GM12864 (cell line): ENCODE measurements at places on chromosomes 3 and 15.

DNA sequence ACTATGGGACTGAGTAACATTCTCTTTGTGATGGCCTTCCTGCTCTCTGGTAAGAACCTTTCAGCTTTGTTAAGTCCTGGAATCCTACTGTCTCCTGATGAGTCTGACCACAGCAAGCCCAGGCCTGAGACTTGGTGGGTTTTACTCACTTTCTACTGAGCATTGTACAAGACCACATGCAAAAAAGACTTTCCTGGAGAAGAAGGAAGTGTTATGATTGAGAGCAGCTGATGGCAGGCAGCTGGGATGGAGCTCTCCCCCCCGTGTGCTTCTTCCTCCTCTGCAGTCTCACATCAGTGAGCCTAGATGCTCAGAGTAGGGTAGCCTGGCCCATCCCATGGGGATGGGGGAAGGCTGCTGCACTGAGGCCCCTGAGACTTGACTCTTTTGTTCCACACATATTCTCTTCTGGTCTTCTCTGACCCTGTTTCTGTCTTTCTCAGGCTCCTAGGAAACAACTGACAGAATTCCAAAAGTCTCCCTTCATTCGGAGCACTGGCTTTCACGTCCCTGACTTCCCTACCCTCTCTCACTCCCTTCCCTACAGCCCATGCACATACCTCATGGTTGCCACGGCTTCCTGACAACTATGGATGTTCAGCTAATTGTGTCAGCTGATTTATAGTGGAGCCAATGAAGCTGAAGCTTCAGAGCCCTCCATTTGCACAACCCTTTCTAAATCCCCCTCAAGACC, 36.6 kb downstream of the CD86 start:
- DNase-seq = no peak

GRCh38 chr3:121724130-121724529, 25.4 kb downstream of the GOLGB1 start:
- DNase-seq = peak; percentile 67

DNA sequence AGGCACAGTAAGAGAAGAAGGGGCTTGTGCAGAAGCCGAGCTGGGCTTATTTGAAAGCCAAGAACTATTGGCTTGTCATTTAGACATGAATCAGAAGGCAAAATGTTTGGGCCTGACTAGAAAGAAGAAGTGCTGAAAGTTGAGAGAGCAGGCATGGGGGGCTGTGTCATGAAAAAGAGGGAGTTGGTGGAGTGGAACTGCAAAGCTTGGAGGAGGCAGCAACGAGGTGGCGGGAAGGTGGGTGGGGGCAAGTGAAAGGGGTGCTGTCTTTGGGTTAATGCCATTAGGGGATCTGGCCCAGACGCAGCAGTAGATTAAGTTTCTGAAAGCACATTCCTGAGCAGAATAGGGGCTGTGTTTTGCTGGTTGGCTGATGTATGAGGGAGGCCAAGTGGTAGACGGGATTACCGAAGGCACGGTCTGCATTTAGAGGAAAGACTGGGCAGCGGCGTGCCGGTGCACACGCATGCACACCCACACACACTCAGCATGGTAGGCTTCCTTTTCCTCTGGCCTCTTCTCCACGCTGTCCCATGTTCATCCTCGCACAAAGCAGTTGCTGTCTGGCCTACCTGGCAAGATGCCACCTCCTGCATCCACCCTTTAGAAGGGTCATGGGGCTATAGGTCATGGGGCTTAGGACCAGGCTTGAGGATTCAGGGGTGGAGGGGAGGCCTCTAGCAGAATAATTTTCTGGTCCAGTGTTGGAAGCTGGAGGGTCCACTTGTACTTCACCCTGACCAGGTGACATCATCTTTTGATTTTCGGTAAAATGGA, 43.0 kb downstream of the BOC start:
- no peak for DNase-seq

DNA sequence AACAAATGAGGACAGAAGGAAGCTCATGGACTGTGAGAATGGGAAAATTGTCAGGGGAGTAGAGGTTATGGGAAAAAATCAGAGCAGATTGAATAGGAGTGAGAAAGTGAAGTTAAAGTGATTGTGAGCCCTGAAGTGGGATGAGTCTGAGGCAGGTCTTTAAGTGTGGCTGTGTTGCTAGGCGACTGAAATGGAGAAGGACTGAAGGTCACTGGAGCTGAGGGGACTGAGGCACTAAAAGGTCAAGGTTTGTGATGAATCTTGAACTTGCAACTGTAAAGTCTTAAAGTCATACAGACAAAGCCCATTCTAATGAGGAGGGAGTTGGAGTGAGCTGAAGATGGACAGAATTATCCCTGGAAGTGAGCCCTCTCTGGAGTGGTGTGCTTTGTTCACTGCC, 518.9 kb downstream of the TUSC7 start:
- no peak for DNase-seq

GRCh38 chr15:64426845-64427465, 33.4 kb upstream of the ZNF609 start:
- DNase-seq = no peak

DNA sequence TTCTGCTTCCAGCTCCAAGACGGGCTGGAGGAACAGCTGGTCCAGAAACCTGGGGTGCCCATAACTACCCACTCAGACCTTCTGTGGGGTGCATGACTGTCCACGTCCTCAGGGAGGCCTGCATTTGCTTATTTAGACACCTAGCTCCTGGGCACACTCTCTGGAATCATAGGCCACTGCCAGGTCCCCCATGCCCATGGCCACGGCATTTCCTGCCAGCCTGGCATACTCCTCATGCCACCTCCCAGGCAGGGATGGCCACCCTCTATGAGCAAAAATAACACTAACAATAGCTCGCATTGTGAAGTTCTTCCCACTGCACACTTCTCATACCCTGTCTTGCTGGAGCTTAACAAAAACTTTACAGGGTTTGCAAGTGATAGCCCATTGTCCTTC, 166.9 kb upstream of the TPM1 start:
- DNase-seq = no peak

DNA sequence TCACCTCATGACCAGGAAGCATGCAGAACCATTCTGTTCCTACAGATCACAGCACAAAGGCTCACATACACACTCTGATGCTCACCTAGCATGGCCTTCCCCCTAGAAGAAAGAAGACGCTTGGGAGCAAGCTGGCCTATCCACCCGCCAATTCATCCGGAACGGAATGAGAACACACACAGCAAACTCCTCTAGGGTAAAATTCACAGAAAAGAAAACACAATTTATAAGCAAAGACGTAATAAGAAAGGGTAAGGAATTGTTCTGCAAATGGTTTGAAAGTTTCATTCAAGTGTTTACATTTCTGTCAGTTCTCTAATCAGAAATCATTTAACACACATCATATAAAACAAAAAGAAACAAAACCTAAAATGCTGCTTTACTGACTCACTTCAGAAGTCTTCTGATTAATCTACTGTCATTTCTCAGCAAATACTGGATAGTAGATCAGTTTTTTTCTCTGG, 218.1 kb downstream of the OSBPL10 start:
- no peak for DNase-seq

- DNase-seq = peak; percentile 10
These were observed 207.1 kb downstream of the GBE1 start for GRCh38 chr3:81554388-81554787.

DNA sequence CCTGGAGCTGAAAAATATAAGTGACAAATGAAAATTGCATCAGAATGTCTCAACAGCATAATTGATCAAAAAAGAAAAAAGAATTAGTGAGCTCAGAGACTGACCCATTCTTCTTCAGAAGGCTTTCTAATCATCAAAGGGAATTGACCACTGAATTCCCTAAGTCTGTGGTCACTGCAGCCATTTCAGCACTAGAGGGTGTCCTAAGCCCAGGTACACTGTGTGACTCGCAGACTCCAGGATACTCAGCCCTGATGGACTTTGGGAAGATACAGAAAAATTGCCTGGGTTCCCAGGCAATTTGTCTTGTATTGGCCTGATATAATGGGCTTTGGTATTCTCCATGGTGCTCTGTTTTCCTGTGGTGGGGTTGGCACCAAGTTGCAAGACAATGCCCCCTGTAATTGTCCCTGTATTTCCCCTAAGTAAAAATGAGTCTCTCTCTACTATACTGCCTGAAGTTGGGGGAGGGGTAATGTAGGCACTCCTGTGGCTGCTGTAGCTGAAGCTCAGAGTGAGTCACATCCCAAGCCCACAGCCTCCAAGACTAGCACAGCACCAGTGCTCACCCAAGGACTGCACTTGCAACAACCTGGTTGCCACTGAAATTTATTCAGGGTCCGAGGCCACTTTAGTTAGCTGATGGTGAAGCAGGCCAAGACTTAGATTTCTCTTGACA, 256.0 kb upstream of the STAC start:
- no peak for DNase-seq

DNA sequence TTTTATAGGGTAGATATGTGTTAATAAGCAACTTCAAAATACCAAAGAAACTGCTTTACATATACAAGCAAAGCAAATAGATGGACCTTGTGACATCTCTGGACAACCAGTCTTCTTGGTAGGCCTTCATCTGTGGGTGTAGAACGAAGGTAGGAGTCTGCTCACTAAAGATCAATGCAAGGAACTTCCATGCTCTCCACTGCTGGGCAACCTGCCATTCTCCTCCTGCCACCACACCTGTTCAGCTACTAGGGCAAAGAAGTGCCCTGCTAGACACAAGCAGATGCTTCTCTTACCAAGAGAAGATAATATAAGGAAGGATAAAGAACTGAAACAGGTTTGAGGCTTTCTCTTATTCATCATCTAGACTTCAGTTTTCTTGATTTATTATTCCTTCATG, 12.6 kb downstream of the PPARG start:
- DNase-seq = no peak

DNA sequence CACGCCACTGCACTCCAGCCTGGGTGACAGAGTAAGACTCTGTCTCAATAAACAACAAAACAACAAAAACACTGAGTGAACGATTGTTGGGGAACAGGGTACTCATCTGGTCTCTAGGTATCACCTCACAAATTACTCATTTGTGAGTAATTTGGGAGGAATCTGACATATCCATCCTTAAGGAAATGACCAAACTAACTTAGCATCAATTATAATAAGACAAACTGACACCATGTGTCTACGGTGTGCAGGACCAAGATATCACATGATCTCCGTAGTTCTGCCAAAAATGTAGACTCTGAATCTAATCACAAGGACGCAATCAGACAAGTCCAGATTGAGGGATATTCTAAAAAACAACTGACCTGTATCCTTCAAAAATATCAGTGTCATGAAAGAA, 12.0 kb upstream of the DAPK2 start:
- DNase-seq = no peak

- no peak for DNase-seq
These were observed 38.4 kb downstream of the RASGRF1 start for GRCh38 chr15:79051941-79052731.

DNA sequence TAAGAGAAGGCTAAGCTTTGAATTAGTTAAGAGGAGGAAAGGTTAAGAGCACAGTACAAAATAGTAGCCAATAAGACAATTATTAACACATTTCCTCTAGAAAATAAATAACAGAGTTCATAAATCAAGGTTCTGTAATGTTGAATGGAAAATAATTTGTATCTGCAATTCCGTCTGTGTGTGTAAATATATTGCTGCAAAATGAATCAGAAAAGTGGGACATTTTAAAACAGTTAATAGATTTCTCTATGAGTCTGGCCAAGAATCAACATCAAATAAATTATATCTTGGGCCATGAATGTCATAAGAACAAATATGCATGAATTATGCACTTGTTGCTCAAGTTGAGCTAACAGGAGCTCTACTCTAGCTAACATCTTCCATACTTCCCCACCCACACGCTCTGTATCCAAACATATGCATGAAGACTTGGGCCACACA, 14.2 kb upstream of the SUCNR1 start:
- no peak for DNase-seq

DNA sequence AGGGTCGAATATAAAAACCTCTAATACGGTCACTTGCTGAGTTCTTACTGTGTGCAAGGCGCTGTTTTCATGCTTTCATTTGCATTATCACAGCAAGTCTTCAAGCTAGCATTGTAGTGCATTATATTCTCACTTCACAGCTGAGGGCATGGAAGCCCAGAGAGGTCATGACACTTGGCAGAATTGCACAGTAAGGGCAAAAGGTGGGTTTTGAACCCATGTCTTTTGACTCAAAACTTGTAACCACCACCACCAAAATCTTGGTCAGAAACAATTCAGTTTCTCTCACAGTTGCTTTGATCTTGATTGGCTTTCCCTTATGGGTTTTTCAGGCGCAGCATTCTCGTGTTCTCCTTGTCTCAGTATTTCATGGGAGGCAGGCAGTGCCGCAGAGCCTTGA, 371.1 kb downstream of the PTPRG start:
- no peak for DNase-seq

DNA sequence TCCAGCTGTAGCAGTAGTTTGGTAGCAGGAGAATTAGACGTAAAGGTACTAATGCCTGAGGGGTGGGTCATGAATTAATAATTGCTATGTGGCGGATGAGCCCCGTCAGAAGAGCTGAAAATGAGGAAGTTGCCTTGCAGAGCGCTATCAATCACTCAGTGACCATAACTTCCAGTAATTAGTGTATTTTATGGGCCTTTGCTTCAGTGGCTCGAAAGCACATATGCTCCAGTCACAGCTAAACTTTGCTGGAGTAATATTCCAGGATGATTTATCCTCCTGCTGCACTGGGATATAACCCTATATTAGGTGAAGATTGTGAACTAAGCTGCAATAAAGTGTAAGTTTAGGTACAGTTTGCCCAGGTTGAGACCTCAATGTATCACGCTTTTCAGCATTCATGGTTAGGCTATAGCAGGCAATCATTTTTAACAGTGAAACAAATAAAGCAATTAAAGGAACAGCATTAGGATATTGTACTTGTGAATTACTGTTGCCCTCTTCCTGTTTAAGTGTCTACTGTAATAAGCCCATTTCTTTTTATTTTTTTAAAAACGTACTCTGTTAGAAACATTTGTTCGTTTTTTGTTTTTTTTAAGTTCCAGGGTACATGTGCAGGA, 104.6 kb upstream of the SKOR1 start:
- DNase-seq = no peak

DNA sequence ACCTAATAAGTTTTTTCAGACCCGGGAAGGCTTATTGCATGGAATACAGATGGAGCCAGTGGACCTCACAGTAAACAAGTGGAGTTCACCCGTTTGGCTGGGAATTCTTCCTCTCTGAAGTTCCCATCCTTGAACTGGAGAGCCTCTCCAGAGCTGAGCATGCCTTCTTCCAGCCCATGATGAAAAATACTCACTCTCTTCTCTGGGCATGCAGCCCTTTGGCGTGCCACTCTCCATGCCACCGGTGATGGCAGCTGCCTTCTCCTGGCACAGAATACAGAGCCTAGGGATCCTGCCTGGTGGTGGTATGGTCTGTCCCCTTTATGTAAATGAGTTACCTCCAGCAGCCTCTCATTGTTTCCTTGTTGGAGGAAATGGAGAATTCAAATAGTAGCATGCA, 150.8 kb downstream of the LEKR1 start:
- DNase-seq = no peak

GRCh38 chr3:130905551-130905950, 11.7 kb downstream of the ATP2C1 start:
- DNase-seq = no peak
